ENCODE measurements at places on chromosomes 3 and 15.
A peak's percentile ranks its signal among the peaks of the same experiment; 100 is the strongest.

GRCh38 chr3:61562721-61563312 lies 1.4 kb downstream of the PTPRG start:
- DNase-seq = peak; percentile 23

DNA sequence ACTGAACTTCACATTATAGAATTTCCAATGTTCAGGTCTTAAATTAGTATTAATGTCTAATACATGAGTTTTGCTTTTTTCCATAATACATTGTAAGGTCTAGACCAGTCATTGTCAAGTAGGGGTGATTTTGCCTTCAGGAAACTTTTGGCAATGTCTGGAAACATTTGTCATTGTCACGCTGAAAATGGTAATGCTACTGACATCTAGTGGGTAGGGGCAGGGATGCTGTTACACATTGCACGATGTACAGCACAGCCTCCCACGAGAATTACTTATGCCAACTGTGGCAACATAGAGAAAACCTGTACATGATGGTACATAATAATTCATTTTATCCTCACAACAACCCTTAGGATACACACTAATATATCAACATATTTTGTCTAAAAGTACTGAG lies 384.1 kb downstream of the CADM2 start:
- no peak for DNase-seq

DNA sequence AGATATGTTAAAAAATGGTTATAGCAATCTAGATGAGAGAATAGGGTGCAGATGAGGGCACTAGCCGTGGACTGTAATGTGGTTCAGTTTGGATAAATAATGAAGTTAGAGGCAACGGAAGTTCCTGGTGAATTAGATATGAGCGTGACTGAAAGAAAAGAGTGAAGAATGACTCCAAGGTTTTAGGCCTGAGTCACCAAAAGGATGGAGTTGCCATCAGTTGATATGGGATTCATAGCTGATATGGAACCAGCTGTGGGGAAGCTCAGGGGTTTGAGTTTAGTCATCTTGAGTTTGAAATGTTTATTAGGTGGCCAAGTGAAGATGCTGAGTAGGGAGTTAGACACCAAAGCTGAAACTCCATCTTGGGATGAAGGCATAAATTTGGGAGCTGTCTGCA lies 66.2 kb downstream of the SSR3 start:
- DNase-seq = no peak

GRCh38 chr3:50278880-50279224 lies at the start of gene LSMEM2:
Gene LSMEM2, plus strand, starts transcription at chr3:50279087. Its CDS starts 27 bp downstream, at chr3:50279114.
- DNase-seq = no peak

Measured in progenitor cell of endocrine pancreas (in vitro differentiated cells).